ENCODE measurements at places on chromosomes 6 and 20.
A peak's percentile ranks its signal among the peaks of the same experiment; 100 is the strongest.

DNA sequence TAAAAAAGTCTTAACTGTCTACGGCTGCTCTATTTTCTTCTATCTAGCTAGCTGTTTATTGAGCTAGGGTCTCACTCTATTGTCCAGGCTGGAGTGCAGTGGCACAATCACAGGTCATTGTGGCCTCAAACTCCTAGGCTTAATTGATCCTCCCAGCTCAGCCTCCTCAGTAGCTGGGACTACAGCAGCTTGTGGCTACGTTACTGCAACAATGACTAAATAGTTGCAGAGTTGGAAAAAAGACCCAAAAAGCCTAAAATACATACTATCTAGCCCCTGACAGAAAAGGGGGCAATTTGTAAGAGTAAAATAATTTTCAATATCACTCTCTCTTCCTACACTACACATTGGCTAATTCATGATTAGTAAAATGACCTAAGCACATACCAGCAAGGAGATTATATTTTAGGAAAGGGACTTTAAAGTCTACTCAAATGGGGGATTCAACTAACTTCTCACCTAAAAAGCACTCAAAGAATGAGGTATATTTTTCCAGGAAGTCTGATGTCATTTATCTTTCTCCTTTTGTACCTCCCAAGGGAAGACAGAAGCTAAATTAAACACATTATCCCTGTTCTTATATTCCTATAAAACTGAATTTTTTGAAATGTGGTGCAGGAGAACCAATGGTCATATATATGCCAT lies 82.8 kb downstream of the ZMYND8 start:
- no peak for DNase-seq

GRCh38 chr6:31663126-31663960 lies 1.5 kb downstream of the GPANK1 start:
- no peak for DNase-seq

DNA sequence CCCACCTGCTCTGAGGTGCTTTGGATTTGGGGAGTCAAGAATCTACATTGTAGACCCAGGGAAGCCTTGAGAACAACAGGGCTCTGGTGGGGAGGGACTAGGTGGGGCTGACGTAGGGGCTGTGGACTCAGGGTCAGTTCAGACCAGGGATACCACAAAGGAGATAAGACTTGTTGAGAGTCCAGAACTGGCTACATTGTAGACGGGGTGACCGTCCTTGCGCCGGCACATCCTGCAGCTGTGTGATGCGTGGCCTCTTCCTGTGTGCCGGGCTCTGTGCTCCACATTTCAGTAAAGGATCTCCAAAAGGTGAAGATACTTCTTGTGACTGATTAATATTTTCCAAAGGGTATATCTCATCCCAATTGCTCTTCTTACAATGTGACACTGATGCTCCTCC lies 9.8 kb upstream of the TLDC2 start:
- DNase-seq, result no peak

- no peak for DNase-seq
These were observed 101.8 kb upstream of the AKIRIN2 start for GRCh38 chr6:87803791-87804190.

DNA sequence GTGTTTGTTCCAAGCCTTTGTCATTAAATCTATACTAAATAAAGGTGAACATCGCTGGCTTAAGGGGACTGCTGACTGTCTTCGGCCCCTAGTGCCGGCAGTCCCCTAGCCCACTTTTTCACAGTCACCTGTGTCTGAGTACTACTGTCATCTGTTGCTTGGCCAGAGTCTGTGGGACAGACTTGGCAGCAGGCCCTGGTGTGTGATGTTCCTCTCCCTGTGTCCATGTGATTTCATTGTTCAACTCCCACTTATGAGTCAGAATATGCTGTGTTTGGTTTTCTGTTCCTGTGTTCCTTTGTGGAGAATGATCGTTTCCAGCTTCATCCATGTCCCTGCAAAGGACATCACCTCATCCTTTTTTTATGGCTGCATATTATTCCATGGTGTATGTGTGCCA lies 133.4 kb downstream of the HAO1 start:
- no peak for DNase-seq

DNA sequence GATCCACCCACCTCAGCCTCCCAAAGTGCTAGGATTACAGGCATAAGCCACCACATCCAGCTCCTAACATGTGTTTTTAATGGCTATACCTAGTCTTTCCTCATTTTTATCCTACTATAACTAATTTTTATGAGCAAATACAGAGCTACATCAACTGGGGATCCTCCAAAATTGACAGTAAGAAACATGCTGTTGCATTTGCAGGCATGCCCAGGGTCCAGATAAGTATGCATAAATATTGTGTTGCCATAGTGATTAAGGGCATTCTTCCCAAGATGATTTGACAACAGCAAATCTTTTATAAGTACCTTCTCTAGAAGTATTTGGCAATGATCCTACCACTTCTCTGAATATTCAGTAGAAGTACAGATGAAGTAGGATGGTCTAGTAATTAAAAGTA lies 41.9 kb upstream of the MOXD1 start:
- DNase-seq, result no peak

DNA sequence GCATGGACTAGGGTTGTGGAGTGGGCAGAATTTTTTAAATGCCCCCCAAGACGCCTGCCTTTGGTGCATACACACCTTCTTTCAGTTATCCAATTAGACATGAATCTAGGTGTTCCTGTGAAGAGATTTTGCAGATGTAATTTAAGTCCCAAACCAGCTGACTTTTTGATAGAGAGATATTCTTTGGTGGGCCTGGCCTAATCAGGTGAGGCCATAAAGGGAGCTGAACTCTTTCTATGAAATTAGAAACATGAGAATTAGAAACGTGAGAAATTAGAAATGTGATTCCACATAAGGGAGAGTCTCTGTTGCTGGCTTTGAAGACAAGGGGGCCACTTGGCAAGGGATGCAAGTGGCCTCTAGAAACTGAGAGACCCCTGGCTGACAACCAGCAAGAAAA lies 36.4 kb upstream of the TTPAL start:
- no peak for DNase-seq

GRCh38 chr6:70886661-70887060 lies 70.2 kb downstream of the B3GAT2 start:
- DNase-seq, result no peak

- DNase-seq, result no peak
These were observed 270.5 kb downstream of the ESR1 start for GRCh38 chr6:152078001-152078400.

GRCh38 chr6:1558388-1558787 lies 51.3 kb upstream of the FOXC1 start:
- DNase-seq, result no peak

DNA sequence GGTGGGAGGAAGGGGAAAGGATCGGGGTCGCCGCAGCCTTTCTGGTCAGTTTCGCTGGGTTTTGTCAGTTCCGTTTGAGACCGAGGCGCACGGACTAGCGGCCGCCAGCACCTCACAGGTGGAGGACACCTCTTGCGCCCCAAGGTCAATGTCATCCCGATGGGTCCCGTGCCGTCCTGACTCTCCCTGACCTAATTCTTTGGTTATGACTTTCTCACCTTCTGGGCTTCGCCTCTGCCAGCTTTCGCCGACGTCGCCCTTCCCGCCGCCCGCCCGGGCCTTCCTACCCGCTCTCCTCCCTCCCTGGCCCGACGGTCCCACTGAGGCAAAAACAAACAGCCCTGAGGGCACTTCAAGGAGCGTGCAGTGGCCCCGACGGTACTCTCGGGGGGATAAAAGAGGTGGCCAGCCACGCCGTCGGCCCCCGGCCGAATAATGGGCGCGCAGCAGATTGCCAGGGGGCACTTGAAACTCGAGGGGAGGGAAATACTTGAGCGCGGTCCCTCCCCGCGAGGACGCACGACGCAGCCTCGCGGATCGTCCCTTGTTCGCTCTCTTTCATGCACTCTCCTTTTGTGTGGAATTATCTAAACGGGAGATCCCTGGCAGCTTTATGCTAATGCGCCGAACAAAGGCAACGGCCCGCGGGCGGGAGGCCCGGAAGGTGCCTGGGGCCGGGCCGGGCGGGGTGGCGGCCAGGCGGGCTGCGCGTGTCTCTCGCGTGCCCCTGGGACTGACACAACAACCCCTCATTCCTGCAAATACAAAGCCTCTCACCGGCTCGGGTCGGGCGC lies 3.9 kb upstream of the INSM1 start:
- DNase-seq, result no peak

GRCh38 chr6:161110028-161110779 lies 118.6 kb downstream of the MAP3K4 start:
- no peak for DNase-seq

DNA sequence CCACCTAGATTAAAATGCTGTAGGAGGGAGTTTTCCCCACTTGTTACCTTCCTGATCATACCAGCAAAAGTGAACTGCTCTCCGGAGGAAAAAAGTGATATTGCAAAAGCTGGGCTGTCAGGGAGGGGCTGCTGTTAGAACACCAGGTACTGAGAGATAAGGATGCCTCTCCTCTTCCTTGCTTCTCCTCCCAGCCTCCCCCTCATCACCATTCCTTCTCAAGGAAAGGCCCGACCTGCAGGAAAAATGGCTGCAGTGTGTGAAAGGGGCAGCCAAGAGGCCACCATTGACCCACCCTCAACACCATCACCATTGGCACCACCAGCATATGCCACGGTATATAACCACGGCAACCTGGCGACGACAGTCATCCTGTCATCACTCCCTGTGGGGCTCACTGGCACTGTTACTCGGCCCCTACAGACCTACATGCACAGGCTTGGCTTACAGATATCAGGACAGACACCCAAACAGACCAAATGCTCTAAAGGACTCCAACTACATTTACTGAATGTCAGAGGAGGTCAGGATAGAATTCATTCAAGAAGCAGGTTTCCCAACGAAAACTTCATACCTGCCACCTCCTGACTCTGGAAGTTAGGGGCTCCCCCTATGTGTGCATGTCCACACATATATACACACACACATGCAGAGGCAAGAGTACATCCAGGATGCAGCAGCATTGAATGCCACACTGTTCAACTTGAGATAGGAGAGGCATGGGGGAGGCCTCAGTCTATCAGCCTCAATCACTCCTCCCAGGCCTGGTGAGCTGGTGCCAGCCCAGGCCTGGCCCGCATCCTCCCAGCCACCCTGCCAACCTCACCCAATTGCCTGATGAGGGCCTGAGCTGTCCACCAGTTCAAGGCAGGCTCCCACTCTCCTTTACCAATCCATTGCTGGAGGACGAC lies 13.9 kb upstream of the MDGA1 start:
- DNase-seq, result no peak

GRCh38 chr6:30211899-30212298 lies 1.3 kb downstream of the TRIM26 start:
- no peak for DNase-seq

DNA sequence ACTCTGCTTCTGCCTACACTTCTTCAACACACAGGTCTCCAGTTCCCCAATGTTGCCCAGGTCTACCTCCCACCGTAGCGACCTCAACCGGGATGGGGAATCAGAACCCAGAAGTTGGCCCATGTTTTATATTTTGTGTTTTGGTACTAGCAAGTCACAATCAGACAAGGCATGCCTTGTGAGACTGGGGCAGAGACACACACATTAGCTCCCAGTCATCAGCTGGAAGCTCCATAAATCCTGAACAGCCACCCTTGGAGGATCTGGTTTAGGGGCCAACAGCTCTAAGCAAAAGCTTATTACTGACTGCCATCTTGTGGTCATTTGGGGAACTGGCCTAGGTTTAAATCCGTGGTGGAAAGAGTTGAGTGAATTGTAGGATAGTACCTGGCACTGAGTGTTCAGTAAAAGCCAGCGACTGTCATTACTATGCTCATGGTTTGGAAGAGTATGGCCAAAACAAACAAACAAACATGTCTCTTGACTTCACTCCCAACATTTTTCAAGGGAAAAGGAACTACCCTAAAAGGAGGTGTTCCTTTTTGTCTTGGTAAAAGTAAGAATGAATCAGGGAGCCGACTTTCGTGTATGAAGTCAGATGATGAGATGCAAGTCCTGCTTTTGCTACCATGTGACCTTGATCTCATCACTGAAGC lies 40.5 kb downstream of the PIM1 start:
- peak; percentile 49 for DNase-seq

GRCh38 chr6:38681850-38682249 lies 21.1 kb downstream of the GLO1 start:
- DNase-seq, result no peak

DNA sequence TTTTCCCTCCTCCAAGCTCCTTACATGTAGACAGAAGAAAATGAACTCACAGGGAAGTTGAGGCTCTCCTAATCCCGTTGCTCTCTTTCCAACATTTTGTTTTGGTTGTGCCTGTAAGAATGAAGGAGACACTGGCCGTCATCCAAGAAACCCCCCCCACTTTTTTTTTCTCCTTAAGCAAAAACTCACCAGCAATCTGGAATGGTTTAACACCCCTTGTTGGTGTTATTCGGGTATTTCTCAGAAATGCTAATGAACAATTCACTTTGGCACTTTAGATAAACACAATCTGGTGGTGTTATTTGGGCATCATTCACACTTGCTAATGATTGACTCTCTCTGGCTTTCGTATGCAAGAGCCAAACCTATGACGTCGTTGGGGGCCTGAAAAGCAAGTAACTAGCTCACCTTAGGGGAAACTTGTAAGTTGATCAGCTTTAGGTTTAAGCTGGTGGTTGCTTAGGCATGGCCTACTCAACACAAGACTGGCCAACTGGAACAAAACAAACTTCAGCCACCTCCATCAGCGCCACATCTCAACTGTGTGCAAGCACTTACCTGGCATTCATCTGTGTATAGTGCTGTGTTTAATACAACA lies 24.3 kb upstream of the OLIG3 start:
- no peak for DNase-seq

- DNase-seq, result no peak
These were observed 9.4 kb upstream of the NCOA7 start for GRCh38 chr6:125781314-125781868.

DNA sequence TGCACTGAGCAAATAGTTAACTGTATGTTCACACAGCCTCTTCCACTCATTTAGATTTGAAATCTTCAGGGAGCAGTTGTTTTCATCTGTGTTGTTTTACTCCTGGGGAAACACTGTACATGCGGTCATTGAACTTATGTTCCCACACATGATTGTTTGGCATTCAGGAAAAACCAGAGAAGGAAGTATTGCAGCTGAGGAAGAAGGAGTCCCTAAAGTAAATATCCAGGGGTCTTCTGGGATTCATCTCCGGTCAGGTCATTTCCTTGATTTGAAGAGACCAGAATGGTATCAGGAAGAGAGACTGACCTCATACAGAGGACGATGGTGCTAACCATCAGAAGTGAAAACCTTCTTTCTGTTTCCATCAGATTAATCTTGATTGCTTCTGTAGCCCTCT lies 52.5 kb downstream of the DCBLD1 start:
- no peak for DNase-seq

DNA sequence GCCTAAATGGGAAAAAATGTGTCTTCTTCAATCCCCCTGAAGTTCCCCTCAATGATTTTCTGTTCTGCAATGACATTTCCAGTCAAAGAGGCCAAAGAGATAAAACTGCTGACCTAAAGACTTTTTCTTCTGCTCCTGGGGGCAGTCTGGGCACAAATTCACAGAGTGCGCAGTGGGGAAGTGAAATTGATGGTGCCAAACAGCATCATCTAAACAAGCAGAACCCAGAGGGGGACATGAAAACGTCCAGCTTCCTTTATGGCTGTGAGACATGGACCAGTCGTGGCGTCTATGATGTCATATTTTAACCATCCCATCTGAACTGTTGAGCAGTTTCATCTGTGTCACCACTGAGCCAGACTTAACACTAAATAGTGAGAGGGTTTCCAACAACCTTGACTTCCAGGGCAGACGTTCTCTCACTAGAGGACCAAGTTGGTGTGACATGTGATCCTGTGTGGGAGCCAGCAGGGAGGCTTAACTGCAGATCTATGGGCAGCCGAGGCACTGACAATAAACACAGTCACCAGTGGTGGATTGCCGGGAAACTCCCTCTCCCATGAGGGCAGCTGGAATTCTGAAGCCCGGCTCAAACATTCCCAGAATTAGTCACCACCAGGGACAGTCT lies 12.4 kb downstream of the SCML4 start:
- DNase-seq, result no peak

Measured in stimulated activated CD8-positive, alpha-beta memory T cell treated with anti-CD3 and anti-CD28 coated beads, Interleukin-2, amount 100 ng/mL, for 1 hour (primary cell).